Stimulated activated CD4-positive, alpha-beta T cell treated with anti-CD3 and anti-CD28 coated beads, Interleukin-15, amount 100 ng/mL, for 1 hour (primary cell): ENCODE measurements at places on chromosomes 2 and 18.

DNA sequence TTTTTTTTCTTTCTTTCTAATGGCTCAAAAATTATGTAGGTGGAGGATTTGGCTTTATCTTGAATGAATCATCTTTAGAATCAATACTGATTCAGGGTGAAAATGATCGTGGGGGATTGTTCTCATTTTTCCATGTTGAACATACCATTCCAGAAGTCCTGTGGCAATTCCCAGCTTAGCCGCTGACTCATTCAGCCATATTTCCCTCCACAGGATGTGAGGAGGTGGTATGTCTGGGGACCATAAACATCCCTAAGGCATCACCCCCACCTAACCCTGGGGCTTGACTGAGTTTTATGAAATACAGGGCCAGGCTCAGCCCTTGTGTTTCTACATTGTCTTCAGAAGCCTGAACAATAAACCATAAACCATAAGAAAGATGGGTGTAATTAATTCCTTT lies 92.7 kb upstream of the FN1 start:
- DNase-seq = no peak

- no peak for DNase-seq
These were observed 14.7 kb upstream of the BCL11A start for GRCh38 chr2:60567919-60568768.

GRCh38 chr2:148764815-148765214 lies 110.2 kb upstream of the KIF5C start:
- no peak for DNase-seq

DNA sequence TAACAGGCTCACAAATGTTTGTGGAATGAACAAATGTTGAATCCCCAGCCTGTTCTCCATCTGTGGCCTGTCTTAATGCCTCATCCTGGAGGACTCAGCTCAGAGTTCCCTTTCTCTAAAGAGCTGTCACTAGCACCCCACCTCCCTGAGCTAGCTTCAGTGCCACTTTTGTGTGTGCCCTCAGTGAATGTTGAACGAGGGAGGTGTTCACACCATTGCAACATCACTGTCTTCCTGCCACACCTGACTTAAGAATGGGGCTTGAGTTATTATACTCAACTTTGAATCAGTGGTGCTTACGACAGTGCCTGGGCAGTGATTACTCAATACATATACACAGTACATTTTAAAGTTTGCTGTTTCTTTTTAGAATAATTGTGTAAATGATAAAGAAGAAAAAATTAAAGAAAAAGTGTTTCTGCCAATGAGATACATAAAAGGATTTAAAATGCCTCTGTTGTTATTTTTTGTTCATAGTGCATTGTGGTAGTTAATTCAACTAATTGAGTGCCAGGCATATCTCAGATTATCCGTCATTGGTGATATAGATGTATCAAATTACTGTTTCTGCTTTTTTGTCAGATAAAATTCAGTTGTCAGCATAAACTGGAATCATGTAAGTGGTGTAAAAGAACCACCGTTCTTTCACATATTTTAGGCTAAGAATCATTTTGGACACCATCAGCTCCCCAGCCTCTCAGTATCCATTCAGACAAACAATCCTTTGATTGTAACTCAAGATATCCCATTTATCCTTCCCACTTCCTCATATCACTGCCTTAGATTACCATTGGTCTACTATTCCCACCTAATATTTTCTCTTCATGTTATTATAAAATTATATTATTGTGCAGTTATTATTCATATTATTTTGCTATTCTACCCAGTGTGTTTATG lies 304.7 kb downstream of the PTPRM start:
- DNase-seq = no peak

- DNase-seq = no peak
These were observed 115.8 kb upstream of the SETBP1 start for GRCh38 chr18:44564922-44565321.

DNA sequence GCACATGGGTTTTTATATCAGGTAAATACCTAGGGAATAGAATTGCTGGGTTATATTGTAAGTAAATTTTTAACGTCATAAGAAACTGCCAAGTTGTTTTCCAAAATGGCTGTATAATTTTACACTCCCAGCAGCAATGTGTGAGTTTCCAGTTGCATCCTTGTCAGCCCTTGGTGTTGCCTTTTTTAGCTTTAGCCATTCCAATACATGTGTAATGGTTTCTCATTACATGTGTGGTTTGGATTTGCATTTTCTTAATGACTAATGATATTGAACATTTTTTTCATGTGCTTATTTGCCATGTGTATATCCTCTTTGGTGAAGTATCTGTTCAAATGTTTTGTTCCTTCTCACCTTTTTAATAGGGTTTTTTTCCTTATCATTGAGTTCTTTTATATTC lies 70.8 kb downstream of the ABI2 start:
- DNase-seq = no peak

- peak; percentile 98 for DNase-seq
These were observed at the start of gene STRN for GRCh38 chr2:36966370-36967235. Gene STRN (minus strand): TSS chr2:36966536. CDS start chr2:36966463, 73 bp downstream.

DNA sequence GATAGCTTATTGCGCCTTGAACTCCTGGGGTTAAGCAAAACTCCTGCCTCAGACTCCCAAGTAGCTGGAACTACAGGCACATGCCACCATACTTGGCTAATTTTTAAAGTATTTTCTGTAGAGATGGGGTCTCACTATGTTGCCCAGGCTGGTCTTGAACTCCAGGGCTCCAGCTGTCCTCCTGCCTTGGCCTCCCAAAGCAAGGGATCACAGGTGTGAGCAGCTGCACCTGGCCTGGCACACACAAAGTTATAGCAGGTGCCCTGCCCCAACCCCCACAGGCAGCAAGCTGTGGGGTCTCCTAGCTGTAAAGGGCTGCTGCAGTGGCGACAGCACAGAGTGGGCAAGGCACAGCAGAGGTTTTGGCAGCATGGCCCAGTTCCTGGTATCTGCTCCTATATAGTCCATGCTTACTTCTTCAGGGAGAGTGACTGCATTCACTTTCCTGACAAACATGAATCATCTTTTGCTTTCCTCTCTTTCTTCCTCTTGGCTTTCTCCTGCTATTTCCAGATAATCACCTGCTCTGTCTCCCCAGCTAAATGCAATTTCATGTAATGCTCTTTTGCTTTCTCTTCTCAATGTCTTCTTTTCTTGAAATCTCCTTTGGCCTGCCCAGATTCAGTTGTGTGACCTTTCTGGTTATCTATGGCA lies 27.3 kb upstream of the METAP1D start:
- DNase-seq = no peak

DNA sequence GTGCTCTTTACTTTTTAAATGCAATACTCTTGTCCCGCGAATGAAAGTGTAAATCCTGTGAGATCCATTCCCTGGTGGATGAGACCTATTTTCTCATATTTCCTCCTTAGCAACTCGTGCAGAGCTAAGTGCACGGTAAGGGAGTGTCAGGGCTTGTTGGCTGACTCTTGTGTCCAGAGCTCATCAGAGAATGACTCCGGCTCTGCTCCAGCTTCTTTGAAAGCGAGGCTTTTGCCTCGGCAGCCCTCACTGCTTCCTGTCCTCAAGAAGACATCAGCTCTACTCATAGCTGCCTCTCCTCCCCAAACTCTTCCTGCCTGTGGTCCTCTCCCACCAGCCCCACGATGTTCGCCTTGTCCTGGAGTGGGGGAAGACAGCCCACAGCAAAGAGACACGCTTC lies 70.7 kb downstream of the LIPG start:
- DNase-seq = no peak

- no peak for DNase-seq
These were observed 26.3 kb upstream of the AGAP1 start for GRCh38 chr2:235467588-235467987.

DNA sequence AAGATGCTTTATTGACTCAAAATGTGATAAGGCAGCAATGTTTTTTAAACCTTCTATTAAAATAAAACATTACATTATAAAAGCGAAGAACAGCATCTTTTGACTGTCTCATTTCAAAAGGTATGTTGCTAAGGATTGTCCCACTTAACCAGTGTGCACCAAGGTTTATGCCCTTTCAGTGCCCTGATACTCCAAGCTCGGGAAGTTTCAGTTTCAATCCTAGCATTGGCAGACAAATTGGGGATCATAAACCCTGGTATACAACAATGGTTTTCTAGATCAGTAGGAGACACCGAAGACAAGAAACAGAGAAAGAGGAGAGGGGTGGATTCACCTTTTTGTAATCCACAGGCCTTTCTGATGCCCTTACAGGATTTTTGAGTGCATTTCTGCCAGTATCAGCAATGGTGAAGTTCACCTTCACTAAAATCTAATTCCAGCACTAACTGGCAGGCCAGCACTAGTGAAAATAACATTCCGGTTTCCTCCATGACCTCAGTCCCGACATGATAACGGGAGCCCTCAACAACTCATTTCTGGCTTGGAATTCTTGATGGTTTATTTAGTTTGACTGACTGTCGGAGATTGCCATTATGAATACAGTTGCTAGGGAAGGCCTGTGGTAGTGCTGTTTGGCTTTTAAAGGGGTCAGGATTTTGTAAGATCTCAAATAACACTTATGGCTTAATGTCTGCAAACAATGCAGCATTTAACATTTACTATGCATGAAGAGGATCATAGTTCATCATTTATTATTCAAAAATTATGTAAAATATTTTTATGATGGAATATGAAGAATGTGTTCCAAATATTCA lies 33.3 kb upstream of the FIGN start:
- no peak for DNase-seq

- DNase-seq = no peak
These were observed 218.5 kb upstream of the HDAC4 start for GRCh38 chr2:239619369-239619768.

- DNase-seq = no peak
These were observed 40.8 kb downstream of the MTERF4 start for GRCh38 chr2:241061275-241061674.

DNA sequence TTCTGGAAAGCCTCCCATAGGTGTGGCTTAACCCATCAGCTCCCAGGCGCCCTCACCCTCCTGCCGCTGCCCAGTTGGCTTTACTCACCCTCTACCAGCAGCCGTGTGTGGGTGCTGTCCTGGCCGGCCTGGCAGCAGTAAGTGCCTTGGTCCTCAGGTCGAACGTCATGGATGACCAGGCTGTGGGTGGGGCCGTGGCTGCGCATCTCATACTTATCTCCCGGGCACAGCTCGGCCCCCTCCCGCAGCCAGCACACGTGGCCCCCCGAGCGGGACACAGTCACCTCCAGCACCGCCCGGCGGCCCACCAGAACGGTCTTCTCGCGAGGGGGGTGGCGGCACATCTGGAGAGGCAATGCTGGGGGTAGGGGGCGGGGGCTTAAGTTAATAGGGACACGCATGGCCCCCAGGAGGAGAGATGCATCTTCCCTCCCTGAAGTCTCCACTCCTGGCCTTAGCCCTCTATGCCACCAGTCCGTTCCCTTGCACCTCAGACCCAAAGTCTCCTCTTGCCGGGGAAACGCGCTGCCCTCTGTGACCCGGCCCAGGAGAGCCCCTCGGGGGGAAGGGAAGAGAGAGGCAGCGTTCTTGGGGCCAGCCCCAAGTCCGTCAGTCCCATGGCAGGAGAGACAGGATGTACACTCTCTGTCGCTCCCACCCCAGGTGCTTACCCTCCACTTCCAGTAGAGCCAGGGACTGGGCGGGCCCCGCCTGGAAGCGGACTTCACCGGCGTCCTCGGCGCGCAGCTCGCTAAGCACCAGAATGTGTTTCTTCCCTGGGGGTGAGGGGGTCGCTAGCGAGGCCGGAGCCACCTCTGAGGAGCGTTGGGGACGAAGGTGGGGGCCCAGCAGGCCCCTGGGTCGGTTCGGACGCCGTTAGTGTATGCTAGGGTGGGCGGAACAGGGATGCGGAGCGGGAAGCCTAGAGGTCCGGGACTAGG lies 7.9 kb downstream of the TMEM198 start:
- no peak for DNase-seq

GRCh38 chr2:42905341-42906110 lies 113.1 kb upstream of the HAAO start:
- DNase-seq = no peak
